ENCODE measurements at places on chromosomes 11 and 22.

DNA sequence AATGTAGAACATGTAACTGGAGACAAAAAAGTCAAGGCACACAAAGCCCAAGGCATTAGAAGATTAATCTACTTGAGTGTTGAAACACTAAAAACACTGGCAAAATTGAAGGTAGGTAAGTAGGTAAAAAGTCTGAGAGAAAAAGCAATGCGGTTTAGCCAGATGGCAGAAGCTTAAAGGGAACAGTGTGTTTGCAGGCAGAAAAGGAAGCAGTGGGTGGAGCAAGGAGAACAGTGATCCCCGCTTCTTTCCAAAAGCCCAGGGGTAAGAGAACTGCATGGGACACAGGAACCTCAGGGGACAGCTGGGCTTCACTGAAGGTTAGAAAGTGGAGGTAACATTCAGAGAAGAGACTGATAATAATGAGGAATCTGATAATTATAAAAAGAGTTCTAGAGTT lies 16.0 kb downstream of the MRE11 start:
- DNase-seq = no peak

- no peak for DNase-seq
Observed at GRCh38 chr11:111834432-111835163, 36.8 kb downstream of the ALG9 start.

DNA sequence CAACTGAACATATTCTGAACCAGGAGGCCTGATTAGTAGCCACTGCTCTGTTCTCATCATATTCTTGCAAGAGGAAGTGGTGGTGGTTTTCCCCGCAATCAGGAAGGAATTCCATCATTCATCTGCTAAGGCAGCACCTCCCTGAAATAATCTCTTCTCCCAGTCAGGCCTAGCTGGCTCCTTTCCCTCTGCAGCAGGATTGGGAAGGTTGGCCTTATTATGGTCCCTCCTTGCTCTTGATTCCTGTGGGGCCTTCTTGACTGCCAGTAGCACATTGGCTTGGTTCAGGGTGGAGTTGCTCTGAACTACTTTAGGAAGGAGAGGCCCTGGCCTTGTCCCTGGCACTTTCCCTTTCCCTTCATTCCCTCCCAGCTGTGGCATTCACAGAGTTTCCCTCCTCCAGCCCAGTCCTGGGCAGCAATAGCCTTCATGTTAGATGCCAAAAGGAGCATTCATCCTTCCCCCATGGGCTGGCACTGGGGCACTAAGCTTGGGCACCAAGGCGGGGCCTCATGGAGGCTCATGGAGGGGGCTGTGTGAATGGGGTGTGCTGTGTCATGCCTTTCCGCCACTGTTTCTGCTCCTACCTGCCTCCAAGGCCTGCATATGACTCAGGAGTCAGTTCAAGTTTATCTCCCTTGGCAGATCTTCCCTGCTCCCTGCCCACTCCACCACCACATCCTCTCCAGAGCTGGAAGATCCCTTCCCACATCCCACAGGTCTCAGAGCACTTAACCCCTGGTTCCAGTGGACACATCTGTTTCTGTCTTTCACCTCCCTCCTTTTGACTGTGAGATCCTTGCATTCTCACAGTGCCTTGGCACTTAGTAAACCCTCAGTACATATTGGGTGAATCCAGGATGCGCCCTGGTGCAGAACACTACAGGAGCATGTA lies 27.6 kb upstream of the CD44 start:
- DNase-seq = no peak

DNA sequence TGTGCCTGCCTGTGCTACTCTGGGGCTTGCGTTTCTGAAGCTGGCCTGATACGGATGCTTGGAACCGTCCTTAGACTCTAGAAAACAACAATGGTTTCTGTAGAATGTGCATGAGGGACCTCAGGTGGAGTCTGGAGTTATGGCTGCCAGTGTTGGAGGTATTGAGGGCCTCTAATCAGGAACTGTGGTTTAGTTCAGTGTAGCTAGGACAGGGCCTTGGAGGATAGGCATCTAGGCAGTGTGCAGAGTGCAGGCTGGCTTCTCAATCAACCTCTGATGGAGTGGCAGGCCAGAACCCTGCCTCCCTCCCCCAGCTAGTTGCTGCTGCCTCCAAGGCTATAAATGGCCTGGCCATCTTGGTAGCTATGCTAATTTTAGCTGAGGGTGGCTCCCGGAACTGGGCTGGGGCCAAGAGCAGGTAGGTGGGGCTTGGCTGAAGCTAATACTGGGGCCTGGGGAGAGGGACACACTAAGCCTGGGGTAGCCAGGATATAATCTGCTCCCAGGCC lies 4.0 kb downstream of the STIM1 start:
- DNase-seq = peak; percentile 51

DNA sequence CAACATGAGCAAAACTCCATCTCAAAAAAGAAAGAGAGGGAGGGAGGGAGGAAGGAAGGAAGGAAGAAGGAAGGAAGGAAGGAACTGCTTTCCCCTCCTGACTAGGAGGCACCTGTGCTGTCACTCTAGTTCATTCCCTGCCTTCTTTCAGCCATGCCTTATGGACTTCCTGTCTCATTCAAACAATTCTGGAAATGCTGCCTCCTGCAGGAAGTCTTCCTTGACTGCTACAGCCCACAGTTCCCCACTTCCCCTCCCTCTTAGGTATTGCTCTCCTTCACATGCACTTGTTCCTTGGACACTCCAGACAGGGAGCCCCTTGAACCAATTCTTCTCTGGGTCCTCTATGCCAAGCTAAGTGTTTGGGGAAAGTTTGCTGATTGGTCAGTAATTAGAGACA lies 31.6 kb upstream of the WNT11 start:
- no peak for DNase-seq

- DNase-seq = no peak
Observed at GRCh38 chr11:113615773-113616172, 90.3 kb downstream of the TMPRSS5 start.

DNA sequence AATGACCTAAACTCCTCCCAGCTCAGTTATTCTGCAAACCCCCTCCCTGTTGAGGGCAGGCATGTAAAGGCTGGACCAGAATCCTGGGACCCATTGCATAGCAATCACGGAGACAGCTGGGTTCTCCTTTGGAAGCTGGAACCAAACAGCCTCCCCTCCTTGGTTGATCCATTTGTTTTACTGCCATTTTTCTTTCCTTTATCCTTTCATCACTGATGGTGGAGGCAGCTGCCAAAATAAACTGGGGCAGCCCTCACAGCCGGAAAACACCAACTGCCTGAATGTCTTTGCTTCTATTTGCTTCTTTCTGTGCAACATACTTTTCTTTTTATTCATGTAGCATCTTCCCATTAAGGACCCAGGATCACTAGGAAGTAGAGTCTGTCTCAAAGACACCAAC lies 150.0 kb upstream of the SYT13 start:
- DNase-seq = no peak

GRCh38 chr22:37804352-37804880 lies 3.3 kb upstream of the GCAT start:
- no peak for DNase-seq

- no peak for DNase-seq
Observed at GRCh38 chr11:70667767-70668166, 269.4 kb downstream of the CTTN start.

DNA sequence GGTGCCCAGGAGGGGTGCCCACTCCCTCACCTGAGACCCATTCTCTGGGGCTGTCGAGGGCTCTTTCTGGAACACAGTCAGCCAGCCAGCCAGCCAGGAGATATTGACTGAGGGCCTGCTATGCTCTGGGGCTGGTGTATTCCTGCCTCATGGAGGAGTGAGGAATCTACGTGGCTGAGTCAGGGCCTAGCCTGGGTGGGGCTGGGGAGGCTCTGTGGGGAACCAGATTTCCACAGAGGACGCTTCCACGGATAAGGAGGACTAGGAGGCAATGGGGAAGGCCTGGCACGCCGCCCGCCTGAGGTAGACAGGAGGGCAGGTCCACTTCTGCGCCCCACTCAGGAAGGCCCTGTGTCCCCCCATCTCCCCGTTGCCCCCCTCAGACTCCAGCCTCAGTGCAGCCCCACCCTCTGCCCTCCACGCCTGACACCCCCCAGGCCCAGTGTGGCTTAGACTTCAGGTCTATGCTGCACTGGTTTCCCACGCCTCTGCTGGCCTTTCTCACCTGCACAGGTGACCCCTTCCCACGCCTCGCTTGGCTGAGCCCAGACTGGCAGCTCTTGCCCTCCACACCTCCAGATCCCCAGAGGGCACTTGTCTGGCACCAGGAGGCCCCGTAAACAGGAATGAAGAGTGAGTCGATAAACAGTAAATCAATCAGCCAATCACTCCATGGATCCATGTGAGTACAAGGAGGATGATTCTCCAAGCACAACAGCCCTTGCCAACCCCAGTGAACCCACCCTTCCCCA lies 37.5 kb downstream of the MACROD1 start:
- no peak for DNase-seq

- DNase-seq = no peak
Observed at GRCh38 chr11:67211656-67212436, 54.4 kb upstream of the GRK2 start.

- DNase-seq = no peak
Observed at GRCh38 chr11:130762638-130763037, 153.6 kb downstream of the SNX19 start.

GRCh38 chr11:65918211-65919140 lies at the start of gene C11orf68:
TSS of gene C11orf68 (minus strand) at chr11:65919062. CDS start at chr11:65919031, 31 bp downstream.
- DNase-seq = no peak

DNA sequence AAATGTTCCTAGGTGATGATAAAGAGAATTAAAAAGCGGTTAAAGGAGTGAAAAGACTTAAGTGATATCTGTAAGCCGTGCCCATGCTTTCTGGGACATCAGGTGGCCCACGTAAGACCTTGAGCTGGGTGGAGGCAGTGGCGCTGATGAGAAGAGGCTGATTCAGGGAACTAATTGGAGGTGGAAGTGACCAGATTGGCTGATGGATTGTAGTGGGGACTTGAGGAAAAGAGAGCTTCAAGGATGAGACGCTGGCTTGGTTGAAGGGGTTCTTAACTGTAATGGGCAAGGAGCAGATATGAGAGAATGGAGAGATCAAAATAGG lies 69.1 kb upstream of the EP300 start:
- DNase-seq = no peak

- DNase-seq = no peak
Observed at GRCh38 chr11:2677127-2677526, 22.7 kb downstream of the KCNQ1OT1 start.

DNA sequence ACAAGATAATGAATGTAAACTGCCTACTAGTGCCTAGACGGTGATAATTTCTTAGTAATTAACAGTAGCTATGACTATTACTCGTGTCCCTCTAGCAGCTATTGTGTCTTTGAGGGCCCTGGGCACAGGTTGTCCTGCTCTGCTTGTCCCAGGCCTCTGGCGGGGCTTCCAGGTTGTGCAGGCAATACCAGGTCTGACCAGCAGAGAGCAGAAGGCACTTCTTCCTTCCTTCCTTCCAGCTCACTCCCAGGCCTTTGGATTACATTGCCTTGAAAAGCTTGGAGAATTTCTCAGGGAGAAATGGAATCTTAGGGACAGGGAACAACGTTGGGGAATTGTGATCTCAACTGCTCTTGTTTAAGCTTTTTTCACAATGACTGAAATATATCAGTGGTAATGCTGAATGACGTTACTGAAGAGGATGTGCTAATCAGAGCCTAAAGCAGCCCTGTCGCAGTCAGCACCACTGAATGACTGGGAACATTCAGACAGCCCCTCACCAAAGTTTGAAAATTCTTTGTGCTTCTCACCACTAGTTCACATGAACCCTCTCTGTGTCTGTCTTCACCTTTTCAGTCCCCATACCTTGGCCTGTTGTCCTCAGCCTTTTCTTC lies 8.4 kb upstream of the CCKBR start:
- DNase-seq = peak; percentile 67

GRCh38 chr11:34827228-34827627 lies 89.0 kb downstream of the APIP start:
- DNase-seq = no peak

DNA sequence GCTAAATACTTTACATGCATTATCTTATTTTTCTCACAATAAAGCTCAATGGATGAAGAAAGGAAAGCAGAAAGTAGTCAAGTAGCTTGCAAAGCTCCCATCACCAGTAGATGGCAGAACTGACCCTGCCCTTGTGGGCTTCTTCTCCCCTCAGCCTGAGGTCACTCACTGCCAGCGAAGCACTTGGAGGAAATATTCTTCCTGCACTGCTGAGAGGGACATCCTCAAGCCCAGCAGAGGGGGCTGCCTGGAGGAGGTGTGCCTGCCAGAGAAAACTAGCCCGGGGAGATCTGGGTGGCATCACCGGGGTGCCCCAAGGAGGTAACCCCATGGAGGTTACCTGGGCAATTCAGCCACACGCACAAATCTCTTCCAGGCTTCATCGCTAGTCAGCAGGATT lies 6.6 kb downstream of the APOL4 start:
- peak; percentile 42 for DNase-seq

DNA sequence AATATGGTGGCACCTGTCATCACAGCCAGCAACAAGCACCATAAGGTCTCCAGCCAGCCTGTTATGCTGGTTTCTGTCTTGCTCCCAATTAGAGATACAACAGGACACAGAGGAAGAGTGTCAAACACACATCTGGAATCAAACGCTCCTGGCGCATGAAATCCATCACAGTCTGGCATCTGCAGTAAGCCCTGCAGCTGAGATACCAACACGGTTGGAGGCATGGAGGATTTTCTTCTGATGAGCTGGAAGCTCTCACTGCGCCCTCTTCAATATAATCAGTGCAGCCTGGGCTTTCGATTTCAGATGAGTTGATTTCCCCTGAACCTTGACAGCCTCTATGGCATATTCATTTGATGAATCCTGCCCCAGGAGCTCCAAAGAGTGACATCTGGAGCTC lies 27.8 kb upstream of the CARS1 start:
- DNase-seq = no peak

- DNase-seq = no peak
Observed at GRCh38 chr11:12807621-12808020, 133.4 kb downstream of the TEAD1 start.

DNA sequence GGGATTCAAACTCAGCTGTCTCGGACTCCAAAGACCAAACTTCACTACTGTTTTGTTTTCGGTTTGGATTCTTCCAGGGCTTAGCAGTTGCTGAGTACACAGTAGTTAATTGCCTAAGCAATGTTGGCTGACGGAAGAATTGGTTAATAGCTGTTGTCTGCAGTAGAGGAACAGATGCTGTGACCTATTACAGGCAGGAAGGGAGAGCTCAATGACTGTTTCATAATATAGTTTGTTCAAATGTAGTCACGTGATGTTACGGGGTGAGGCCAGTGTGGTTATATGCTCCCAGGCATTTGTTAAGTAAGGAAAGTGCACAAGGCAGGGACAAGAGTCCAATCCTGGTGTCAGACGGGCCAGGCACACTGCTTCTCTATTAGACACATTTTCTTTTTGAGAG lies 222.6 kb upstream of the CCDC90B start:
- DNase-seq = no peak
